Activated naive CD4-positive, alpha-beta T cell (primary cell): ENCODE measurements at places on chromosomes 13 and 19.

- peak; percentile 30 for DNase-seq
These were observed at the start of gene BST2 for GRCh38 chr19:17405250-17406045. Gene BST2, minus strand, starts transcription at chr19:17405630. Its CDS starts 55 bp downstream, at chr19:17405575.

DNA sequence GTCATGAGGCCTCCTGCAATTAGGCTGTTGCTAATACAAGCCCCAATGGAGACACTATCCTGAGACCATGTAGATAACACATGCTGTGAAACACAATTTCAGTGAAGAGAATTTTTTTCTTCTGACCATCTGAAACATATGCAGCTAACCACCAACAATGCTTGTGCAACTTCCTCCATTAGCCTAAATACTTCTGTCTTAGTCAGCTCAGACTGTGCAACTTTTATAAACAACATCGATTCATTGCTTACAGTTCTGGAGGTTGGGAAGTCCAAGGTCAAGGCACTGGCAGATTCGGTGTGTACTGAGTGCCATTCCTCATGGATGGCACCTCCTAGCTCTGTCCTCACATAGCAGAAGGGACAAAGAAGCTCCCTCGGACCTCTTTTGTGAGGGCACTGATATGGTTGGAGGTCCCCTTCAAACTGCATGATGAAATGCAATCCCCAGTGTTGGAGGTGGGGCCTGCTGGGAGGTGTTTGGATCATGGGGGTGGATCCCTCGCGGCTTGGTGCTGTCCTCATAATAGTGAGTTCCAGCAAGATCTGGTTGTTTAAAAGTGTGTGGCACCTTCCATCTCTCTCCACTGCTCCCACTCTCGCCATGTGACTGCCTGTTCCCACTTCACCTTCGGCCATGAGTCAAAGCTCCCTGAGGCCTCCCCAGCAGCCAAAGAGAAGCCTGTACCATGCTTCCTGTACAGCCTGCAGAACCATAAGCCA lies 27.7 kb downstream of the STK24 start:
- DNase-seq, result no peak

- no peak for DNase-seq
These were observed 4.3 kb upstream of the SLITRK5 start for GRCh38 chr13:87666831-87667230.

- no peak for DNase-seq
These were observed 306.5 kb downstream of the KCTD12 start for GRCh38 chr13:76579701-76580100.

- no peak for DNase-seq
These were observed at the start of gene MYO16 for GRCh38 chr13:108629181-108629752. Gene MYO16, plus strand, starts transcription at chr13:108629611. Its CDS starts 234 bp downstream, at chr13:108629845.

- peak; percentile 44 for DNase-seq
These were observed 748 bp downstream of the LMNB2 start for GRCh38 chr19:2455851-2456570.
